ENCODE measurements at places on chromosomes 7 and 10.
A peak's percentile ranks its signal among the peaks of the same experiment; 100 is the strongest.

DNA sequence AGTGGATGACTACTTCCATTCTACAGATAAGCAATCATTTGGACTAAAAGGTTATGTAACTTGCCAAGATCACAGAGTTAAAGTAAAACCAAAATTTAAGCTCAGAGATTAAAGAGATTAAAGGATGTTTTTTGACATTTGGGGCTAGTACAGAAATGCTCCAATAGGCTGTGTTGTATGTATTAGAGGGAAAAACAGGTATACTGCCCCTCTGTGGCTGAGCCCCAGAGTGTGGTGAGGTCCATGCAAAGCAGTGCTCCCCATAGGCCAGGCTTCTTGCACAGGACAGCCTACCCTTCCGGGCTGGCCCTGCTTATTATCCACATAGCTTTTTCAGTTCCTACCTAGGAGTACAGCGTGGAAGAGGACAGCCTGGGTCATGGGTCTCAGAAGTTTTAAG, 322.8 kb downstream of the POM121L12 start:
- H3K27me3 ChIP-seq, result no peaks in the 10 kb centered on the region
- no peaks in the 10 kb centered on the region for H3K4me1 ChIP-seq
- DNase-seq, result no peak
- H3K4me3 ChIP-seq, result no peak overlapping the region
- H3K36me3 ChIP-seq, result no peaks in the 10 kb centered on the region
- no peak overlapping the region for H3K27ac ChIP-seq

- DNase-seq, result peak; percentile 73
- H3K4me1 ChIP-seq, result peaks cover 43% of the 10 kb centered on the region
- no peaks in the 10 kb centered on the region for H3K36me3 ChIP-seq
- H3K27ac ChIP-seq, result peak overlapping the region; percentile 96
- no peaks in the 10 kb centered on the region for H3K27me3 ChIP-seq
Measured at GRCh38 chr7:116952635-116953371, 498 bp upstream of the ST7 start.

GRCh38 chr7:81094952-81095351, 176.1 kb upstream of the SEMA3C start:
- DNase-seq, result no peak
- H3K36me3 ChIP-seq, result no peaks in the 10 kb centered on the region
- no peak overlapping the region for H3K27ac ChIP-seq
- no peaks in the 10 kb centered on the region for H3K4me1 ChIP-seq
- H3K4me3 ChIP-seq, result no peak overlapping the region
- no peaks in the 10 kb centered on the region for H3K27me3 ChIP-seq

DNA sequence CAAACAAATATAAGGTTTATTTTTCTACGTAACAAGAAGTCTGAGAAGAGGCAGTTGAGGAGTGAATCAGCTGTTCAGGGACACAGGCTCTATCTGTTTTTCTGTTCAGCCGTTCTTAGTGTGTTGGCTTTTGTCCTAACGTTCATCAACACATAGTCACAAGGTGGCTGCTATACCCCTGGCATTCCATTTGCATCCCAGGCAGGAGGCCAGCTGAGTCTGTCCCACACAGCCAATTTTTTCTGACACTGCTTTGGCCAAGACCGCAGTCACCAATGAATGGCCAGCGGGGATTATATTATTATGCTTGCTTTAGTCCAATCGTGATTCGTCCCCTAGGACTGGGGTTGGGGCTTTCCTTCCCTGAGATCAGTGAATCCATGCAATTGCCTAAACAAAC, 143.4 kb upstream of the CHST15 start:
- H3K27me3 ChIP-seq, result no peaks in the 10 kb centered on the region
- no peaks in the 10 kb centered on the region for H3K4me1 ChIP-seq
- H3K27ac ChIP-seq, result no peak overlapping the region
- peak; percentile 10 for DNase-seq
- H3K4me3 ChIP-seq, result no peak overlapping the region

GRCh38 chr10:91196268-91197048, 24.0 kb upstream of the PCGF5 start:
- H3K4me1 ChIP-seq, result peaks cover 47% of the 10 kb centered on the region
- H3K36me3 ChIP-seq, result no peaks in the 10 kb centered on the region
- H3K27me3 ChIP-seq, result no peaks in the 10 kb centered on the region
- H3K4me3 ChIP-seq, result no peak overlapping the region

- DNase-seq, result no peak
- H3K36me3 ChIP-seq, result no peaks in the 10 kb centered on the region
- no peak overlapping the region for H3K4me3 ChIP-seq
- H3K27ac ChIP-seq, result no peak overlapping the region
- H3K27me3 ChIP-seq, result no peaks in the 10 kb centered on the region
- no peaks in the 10 kb centered on the region for H3K4me1 ChIP-seq
Measured at GRCh38 chr7:97226541-97226940, 109.0 kb downstream of the SDHAF3 start.

GRCh38 chr7:74443543-74444247, 10.0 kb upstream of the GTF2IRD1 start:
- H3K27me3 ChIP-seq, result peaks cover 6% of the 10 kb centered on the region
- H3K36me3 ChIP-seq, result no peaks in the 10 kb centered on the region
- no peak overlapping the region for H3K4me3 ChIP-seq
- H3K27ac ChIP-seq, result no peak overlapping the region

DNA sequence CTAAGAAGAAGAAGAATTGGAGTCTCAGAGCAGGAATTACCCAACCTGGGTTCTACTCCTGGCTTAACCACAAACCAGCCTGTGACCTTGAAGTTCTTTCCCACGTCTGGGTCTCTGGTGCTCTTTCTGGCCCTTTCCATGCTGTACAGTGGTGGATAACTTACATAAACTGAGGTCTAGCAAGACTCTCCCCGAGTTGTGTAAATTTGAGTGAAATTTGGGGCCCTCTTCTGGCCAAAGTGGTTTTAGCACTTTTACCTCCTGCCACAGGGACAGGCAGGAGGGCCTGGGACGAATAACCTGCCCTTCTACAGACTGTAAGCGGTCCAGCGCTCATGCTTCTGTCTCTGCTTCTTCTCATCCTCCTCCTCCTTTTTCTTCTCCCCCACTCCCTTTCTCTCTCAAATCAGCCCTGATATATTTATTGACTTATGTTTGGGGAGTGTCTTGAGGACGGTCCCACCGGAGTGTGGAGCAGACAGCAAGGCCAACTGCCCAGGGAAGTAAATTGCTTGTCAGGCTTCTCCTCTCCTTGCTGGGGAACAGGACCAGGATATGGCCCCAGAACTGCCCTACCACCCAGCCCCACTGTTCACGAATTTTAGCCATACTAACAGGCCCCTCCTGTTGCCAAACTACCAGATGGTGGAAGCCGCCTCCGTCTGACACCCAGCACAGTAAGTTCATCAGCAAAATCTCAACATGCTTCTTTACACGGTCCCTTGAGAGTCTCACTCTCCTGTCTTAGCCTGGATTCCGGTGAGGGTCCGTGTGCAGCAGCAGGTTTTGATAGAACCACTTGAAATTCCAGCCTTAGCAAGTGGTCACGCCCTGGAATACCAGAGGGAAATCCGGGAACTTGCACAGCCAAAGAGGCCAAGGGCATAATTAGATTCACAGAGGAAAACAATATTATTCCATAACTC, 4.0 kb upstream of the SH3PXD2A start:
- H3K4me1 ChIP-seq, result peaks cover 26% of the 10 kb centered on the region
- no peak overlapping the region for H3K27ac ChIP-seq
- H3K27me3 ChIP-seq, result no peaks in the 10 kb centered on the region
- no peak overlapping the region for H3K4me3 ChIP-seq
- no peaks in the 10 kb centered on the region for H3K36me3 ChIP-seq

GRCh38 chr10:11245095-11245479, 227.4 kb downstream of the CELF2 start:
- H3K4me3 ChIP-seq, result no peak overlapping the region
- peaks cover 2% of the 10 kb centered on the region for H3K36me3 ChIP-seq
- no peak for DNase-seq
- H3K4me1 ChIP-seq, result peaks cover 29% of the 10 kb centered on the region
- H3K27me3 ChIP-seq, result no peaks in the 10 kb centered on the region
- no peak overlapping the region for H3K27ac ChIP-seq
